ENCODE measurements at places on chromosomes 7 and 10.

- peak; percentile 13 for DNase-seq
These were observed 68.8 kb upstream of the WDR11 start for GRCh38 chr10:120782336-120782735.

DNA sequence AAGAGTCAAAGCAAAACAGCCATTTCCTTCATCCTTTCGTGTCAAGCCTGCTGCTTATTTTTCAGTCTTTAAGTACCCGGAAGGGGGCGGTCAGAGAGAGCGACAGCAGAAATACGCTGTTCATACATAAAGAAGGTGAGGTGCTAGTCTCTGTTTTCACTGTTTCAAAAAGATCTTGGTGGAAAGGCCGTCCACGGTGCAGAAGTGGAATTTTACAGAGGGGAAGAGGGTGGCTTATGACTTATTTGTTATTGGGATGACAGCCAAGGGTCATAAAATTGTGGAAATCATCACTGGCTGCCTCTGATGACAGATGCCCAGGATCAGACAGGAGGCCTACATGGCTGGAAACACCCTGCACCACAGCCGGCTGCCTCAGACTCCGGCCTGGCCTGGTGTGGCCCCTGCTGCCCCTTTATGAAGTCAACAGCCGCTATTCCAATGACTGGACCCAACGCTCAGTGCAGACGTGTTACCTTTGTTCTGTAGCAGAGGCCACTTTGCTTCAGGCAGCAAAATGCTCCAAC lies 57.0 kb downstream of the HIPK2 start:
- peak; percentile 62 for DNase-seq

DNA sequence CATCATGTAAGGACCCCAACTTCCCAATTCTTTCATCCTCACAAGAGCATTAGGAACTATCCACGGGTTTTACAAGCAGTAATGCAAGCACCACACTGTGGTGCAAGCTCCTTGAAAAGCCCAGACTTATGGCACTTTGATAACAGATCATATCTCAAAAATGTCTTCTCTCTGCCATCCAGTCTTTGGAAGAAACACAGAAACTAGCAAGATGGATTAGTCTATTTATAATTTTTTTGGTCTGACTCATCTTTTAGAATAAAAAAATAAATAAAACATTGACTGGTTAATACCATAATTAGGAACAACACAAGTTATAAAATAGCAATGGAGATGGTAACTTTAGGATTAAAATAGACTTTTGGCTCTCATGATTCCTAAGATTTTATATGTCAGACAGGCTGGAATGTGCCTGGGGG lies 49.0 kb upstream of the CALD1 start:
- no peak for DNase-seq

GRCh38 chr10:32060347-32060746 lies 4.1 kb upstream of the KIF5B start:
- no peak for DNase-seq

- no peak for DNase-seq
These were observed 124.4 kb upstream of the PTPRZ1 start for GRCh38 chr7:121748546-121748945.

- no peak for DNase-seq
These were observed 587.4 kb downstream of the SUGCT start for GRCh38 chr7:40722242-40722641.

DNA sequence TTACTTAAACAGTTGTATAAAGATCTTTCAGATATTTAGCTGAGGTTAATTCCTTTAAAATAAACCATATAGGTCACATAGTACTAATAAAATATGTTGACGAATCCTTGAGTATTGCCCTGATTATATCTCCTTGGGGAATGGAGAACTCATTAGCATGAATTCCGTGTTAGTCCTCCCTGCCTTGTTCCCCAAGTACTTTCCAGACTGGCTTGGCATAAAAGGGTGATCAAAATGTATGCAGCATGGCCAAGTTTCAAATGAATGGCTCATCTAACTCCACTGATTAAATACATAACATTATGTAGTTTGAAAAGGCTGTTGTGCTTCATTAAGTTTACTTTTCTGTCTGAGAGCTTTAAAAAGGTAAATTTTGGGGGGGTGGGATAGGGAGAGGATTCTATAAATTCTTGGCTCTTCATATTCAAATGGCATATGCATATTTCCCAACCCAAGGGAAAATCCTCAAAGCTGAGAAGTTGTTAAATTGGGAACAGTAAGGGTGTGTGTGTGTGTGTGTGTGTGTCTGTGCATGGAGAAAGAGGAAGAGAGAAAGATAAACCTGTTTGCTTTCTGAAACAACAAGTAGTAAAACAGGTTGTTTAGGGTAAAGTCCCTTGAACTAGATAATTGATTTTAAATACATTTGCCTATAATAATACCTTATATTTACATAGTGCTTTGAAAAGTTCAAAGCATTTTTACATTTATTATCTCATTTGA lies 4.8 kb upstream of the ADD3 start:
- no peak for DNase-seq

DNA sequence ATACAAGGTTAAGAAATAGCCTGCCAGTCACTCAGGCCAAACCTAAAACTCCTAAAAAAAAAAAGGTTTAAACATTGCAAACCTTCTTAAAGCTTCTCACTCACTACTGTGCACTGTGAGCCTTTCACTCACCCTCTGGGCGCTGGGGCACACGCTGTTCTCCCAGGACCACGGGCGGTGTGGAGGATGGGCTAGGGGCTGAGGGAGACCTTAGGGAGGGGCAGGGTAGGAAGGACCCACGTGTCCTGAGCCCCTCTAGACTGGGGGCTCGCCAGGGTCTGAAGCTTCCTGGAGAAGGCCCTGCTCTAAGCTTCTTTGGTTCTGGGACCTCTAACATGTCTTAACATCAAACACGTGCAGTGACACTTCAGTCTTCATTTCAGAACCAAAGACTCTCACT lies 569.8 kb downstream of the DNAJB6 start:
- DNase-seq: no peak

- no peak for DNase-seq
These were observed 27.8 kb upstream of the LBX1 start for GRCh38 chr10:101257084-101257483.

DNA sequence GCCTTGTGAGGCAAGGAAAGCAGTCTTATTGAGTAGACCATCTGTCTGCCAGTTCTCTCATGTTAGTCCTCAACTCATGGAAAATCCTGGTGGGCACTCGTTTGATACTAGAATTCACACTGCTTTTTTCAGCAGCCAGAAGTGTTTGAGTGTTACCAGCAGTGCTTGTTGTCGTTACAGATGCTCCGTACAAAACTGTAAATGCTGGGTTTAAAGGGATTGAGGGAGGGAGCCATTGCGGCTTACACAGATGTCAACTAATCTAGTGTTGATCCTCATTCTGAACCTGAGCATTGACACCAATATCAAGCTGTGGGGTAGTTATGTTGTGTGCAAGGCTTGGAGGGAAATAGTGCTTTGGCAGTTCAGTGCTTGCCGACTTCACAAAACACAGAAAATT lies 348.6 kb downstream of the AUTS2 start:
- no peak for DNase-seq

DNA sequence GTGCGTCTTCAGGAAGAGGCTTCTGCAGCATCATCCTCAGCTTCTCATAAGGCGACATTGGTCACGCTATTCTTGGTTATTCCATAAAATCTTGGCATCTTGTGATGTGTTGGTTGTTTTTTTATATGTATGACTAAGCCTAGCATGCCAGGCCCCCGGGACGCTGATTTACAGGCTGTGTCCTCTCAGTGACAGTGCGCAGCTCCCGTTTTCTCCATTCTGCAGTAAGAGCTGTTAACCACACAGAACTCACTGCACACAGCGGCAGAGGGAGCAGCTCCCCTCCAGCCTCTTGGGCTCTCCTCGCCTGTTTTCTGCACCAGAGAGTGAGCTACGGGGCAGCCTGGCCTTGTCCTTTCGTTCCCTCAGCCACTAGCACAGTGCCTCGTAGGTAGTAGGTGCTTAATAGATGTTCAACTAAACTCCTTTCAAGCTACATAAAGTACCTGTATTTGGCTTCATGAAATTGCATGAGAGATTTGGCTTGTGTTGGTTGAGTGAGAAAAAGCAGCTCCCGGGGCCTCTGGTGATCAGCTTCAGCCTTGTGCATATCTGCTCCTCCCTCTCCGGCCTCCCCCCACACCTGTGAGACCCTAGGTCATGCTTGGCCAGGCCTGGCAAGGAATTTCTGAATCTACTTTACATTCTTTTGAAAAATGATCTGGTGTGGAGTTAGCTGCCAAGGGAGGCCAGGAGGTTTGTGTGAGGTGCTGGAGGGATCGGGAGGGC lies 116.2 kb downstream of the WDR37 start:
- no peak for DNase-seq

Data from kidney tubule cell (primary cell).